ENCODE measurements at places on chromosomes 7 and 10. TPM values are rescaled to one million over a fixed set of nuclear protein-coding genes. Genes with fewer than 3 reads are reported as not detected.

Gene IFIT3
- total RNA-seq, result 0.65 TPM

Gene TMEM72
- 0.46 TPM for total RNA-seq

Gene ARHGEF5
- 0.31 TPM for total RNA-seq

Gene RASA4B
- total RNA-seq, result 6.0 TPM

Gene RTKN2
- total RNA-seq, result 0.87 TPM

Gene FERD3L
- 1.5 TPM for total RNA-seq

Gene ITPRID1
- not detected for total RNA-seq

Gene FFAR4
- total RNA-seq, result not detected

Gene RARRES2
- total RNA-seq, result 12.3 TPM

Gene PLXNA4
- total RNA-seq, result 3.4 TPM

Gene APBB1IP
- not detected for total RNA-seq

Gene PNLIP
- not detected for total RNA-seq

Gene RBP4
- 26.0 TPM for total RNA-seq

Gene TCERG1L
- 8.3 TPM for total RNA-seq

Gene NOS3
- total RNA-seq, result 3.2 TPM

Gene AGMO
- total RNA-seq, result 1.1 TPM

Gene PON1
- 0.13 TPM for total RNA-seq

Gene CDH23
- 1.6 TPM for total RNA-seq

Gene MRLN
- 0.63 TPM for total RNA-seq

Gene SLC18A3
- 0.10 TPM for total RNA-seq

Gene CALHM3
- total RNA-seq, result not detected

Measured in motor neuron (in vitro differentiated cells).